H7 (cell line): ENCODE measurements at places on chromosomes 1 and 21. TPM values are rescaled to one million over a fixed set of nuclear protein-coding genes. Genes with fewer than 3 reads are reported as not detected.

GRCh38 chr1:53693339-53693738 is 45.6 kb downstream of the GLIS1 start:
- peak; percentile 69 for DNase-seq

DNA sequence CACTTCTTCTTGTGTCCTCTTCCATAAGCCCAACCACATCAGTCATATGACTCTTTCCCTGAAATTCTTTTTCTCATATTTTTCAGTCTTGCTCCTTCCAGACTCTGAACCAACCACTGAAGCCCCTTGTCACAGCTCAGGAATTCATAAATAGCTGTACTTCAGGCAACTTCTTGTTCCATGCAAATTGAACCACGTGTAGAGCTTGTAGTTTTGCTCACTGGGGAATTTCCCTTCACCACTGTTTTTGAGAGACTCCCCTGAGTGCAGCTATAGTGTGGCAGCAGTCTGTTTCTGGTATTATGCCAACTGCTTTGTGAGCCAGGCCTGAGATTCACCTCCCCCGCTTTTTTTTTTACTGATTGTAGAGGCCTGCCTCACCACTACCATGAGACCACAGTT is 150.3 kb upstream of the SPAG17 start:
- DNase-seq, result no peak

Gene SLC2A5
- 0.03 TPM in 1 of 2 replicates, not detected in the other for total RNA-seq

Gene APCS
- total RNA-seq, result not detected in 2 replicates

- no peak for DNase-seq
Measured at GRCh38 chr1:53890522-53890941, 935 bp upstream of the YIPF1 start.

Gene B3GALT2
- not detected in 2 replicates for total RNA-seq

- no peak for DNase-seq
Measured at GRCh38 chr1:178151831-178152230, 57.9 kb downstream of the RASAL2 start.

GRCh38 chr1:2441746-2442145 is 29.4 kb upstream of the PEX10 start:
- no peak for DNase-seq

Gene PADI2
- 2.0 and 2.1 TPM in 2 replicates for total RNA-seq

Gene CNIH3
- total RNA-seq, result 4.9 and 5.3 TPM in 2 replicates

GRCh38 chr1:9194024-9194423 is 40.5 kb upstream of the H6PD start:
- no peak for DNase-seq

DNA sequence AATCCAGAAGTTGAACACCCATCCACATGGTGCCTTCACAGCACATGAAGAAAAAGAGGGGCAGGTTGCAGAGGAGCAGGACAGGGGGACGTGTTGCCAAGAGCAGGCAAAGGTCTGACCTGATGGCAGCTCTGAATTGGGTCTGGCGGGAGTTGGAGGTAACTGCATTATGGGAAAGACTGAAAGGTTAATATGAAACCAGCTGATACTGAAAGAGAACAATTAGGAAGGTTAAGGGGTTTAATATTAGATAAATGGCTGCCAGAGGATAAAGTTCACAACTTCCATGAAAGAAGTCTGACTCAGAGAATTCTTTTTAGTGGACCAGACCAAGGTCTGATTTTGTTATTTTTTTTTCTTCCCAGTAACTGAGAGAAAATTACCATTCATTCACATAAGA is 76.1 kb downstream of the CD58 start:
- no peak for DNase-seq

- DNase-seq, result no peak
Measured at GRCh38 chr1:2372551-2373490, 18.5 kb downstream of the MORN1 start.

- no peak for DNase-seq
Measured at GRCh38 chr1:202365092-202365815, 16.8 kb downstream of the PPP1R12B start.

- DNase-seq, result no peak
Measured at GRCh38 chr1:3001471-3002348, 19.6 kb upstream of the ACTRT2 start.
